SK-N-SH (cell line): ENCODE measurements at places on chromosomes 1 and 21. TPM values are rescaled to one million over a fixed set of nuclear protein-coding genes. Genes with fewer than 3 reads are reported as not detected.

USH2A gene
- polyA plus RNA-seq = under 0.01 TPM in 1 of 2 replicates, not detected in the other

COL11A1 gene
- 0.13 and 0.15 TPM in 2 replicates for polyA plus RNA-seq

PAPPA2 gene
- polyA plus RNA-seq = 0.02 and 0.03 TPM in 2 replicates

EFNA3 gene
- 5.5 and 6.0 TPM in 2 replicates for polyA plus RNA-seq

UMODL1 gene
- polyA plus RNA-seq = not detected in 2 replicates

- no peaks in the 10 kb centered on the region for H3K4me1 ChIP-seq
- no peak overlapping the region for H3K27ac ChIP-seq
- H3K4me3 ChIP-seq = no peak overlapping the region
- H3K36me3 ChIP-seq = peaks cover 28% of the 10 kb centered on the region
- no peak for DNase-seq
- no peaks in the 10 kb centered on the region for H3K27me3 ChIP-seq
Measured at GRCh38 chr1:243455760-243456651, 200.2 kb downstream of the SDCCAG8 start.

- no peak overlapping the region for H3K4me3 ChIP-seq
- no peak for DNase-seq
- H3K4me1 ChIP-seq = peaks cover 3% of the 10 kb centered on the region; the same call in 1 of the 2 replicates
- no peaks in the 10 kb centered on the region for H3K27me3 ChIP-seq
- H3K36me3 ChIP-seq = peaks cover 27% of the 10 kb centered on the region
Measured at GRCh38 chr1:154992721-154993571, 440 bp upstream of the LENEP start.

- no peaks in the 10 kb centered on the region for H3K36me3 ChIP-seq
- H3K27me3 ChIP-seq = no peaks in the 10 kb centered on the region
- H3K27ac ChIP-seq = no peak overlapping the region
Measured at GRCh38 chr1:19054216-19054615, 97.7 kb upstream of the IFFO2 start.

- H3K27me3 ChIP-seq = no peaks in the 10 kb centered on the region
- no peak overlapping the region for H3K4me3 ChIP-seq
- H3K36me3 ChIP-seq = no peaks in the 10 kb centered on the region
- H3K27ac ChIP-seq = no peak overlapping the region
- DNase-seq = no peak
Measured at GRCh38 chr21:43842742-43843141, 22.3 kb upstream of the AGPAT3 start.

DNA sequence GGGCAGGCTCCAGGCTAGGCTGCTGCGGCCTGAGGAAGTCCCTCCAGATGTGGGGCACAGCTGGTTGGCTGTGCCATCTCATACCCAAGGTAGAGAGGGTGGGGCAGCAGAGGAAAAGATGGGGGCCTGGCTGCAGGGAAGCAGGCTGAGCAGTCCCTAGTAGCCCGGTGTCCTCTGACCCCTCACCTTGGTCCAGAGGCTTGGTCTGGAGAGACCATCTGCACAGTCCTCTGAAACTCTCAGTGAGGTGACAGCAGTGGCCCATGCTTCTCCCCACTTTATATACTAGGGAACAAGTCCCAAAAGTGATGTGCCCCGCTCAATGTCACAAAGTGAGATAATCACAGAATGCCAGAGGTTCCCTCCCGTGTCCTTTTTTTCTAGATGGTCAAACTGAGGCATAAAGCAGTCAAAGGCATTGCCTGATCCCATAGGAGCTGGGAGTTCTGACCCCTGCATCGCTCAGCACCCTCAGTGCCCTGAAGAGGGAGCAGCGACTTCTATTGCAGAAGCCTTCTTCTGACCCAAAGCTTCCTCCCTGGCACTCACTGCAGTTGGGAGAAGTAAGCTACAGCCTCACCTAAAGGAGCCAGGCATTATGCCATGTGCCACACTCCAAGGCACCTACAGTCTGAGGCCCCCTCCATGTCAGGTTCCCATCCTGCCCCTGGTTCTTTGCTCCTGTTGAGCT lies 45.5 kb downstream of the TRABD2B start:
- H3K27me3 ChIP-seq = no peaks in the 10 kb centered on the region
- H3K4me3 ChIP-seq = no peak overlapping the region
- DNase-seq = no peak

DNA sequence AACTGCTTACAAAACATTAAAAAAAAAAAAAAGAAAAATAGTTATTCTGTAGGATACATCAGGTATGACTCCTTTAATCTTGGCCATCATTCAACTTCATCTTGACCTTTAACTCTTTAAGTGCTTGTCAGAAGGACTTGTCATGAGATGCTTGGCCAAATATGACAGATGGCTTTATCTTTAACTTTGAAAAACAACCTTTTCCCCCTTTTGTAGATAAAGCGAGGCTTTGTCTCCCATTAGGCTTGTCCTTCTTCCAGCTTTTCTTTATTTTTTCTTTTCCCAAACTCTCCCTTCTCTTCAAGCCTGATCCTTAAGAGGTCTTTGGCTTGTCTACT lies 2.3 kb downstream of the SRSF10 start:
- DNase-seq = no peak
- peaks cover 33% of the 10 kb centered on the region for H3K36me3 ChIP-seq
- H3K4me1 ChIP-seq = peaks cover 14% of the 10 kb centered on the region; the same call in 1 of the 2 replicates
- H3K27me3 ChIP-seq = no peaks in the 10 kb centered on the region

- DNase-seq = no peak
- H3K4me3 ChIP-seq = no peak overlapping the region
- H3K36me3 ChIP-seq = peaks cover 3% of the 10 kb centered on the region
- H3K27ac ChIP-seq = no peak overlapping the region
Measured at GRCh38 chr1:158101927-158102326, 78.8 kb upstream of the CD1D start.

- H3K4me1 ChIP-seq = peaks cover 4% of the 10 kb centered on the region
- H3K36me3 ChIP-seq = no peaks in the 10 kb centered on the region
- no peaks in the 10 kb centered on the region for H3K27me3 ChIP-seq
- peak overlapping the region; percentile 68 for H3K27ac ChIP-seq
- no peak for DNase-seq
Measured at GRCh38 chr1:115158181-115158580, 68.9 kb upstream of the TSPAN2 start.

DNA sequence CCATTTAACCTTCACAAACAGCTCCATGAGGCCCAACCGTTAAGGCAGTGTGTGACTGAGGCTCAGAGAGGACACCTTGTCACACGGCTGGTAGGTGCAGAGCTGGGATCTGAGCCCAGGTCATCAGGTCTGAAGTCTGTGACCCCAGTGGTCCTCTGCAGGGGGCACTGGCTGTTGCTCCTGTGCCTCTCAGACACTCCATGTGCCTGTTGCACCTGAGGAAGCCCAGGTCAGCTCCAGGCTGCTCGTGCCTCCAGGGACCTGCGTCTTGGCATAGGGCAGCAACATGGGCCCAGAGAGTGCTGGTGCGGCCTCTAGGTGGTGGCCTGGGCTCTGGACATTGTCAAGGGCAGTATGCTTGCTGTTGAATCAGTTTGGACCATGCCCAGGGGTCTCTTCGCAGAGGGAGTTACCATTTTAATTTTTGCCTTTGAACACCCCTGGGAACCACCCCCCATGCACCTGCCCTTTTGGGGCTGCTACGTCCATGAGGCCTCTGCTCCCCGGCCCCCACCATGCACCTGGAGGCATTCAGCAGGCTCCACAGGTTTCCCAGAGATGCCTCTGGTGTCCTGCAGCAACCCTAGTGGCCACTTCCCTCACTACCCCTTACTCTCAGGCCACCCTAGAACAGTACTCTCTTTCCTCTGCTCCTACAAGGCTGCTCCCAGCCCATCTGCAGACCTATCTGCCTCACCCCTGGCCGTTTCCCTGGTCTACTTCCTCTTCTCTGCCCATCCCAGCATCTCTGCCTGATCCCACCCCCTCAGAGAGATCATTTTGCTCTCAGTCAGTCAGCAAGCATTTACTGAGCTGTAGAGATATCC lies 25.2 kb upstream of the EPS8L3 start:
- DNase-seq = peak; percentile 66
- no peak overlapping the region for H3K4me3 ChIP-seq
- H3K36me3 ChIP-seq = no peaks in the 10 kb centered on the region
- H3K27me3 ChIP-seq = no peaks in the 10 kb centered on the region
- H3K4me1 ChIP-seq = peaks cover 54% of the 10 kb centered on the region

DNA sequence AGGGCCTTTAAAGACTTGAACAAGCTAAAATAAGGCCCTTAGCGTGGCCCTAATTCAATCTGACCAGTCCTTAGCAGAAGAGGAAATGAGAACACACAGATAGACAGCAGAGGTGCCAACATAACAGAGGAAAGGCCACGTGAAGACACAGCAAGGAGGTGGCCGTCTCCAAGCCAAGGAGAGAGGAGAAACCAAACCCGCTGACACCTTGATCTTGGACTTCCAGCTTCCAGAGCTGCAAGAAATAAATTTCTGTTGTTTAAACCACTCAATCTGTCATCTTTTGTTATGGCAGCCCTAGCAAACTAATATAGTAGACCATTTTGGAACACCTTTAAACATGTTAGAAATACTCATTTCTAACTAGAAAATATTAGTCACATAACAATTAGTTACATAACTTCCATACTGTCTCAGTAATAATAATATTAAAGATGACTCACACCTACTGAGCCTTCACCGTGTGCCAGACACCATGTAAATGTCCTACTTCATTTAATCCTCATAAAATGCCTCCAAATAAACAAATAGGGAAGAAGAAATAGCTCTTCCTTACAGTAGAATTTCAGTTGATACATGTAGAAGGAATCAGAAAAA lies 47.9 kb downstream of the S1PR1 start:
- H3K27me3 ChIP-seq = no peaks in the 10 kb centered on the region
- H3K4me3 ChIP-seq = no peak overlapping the region
- no peak for DNase-seq
- H3K27ac ChIP-seq = no peak overlapping the region

DNA sequence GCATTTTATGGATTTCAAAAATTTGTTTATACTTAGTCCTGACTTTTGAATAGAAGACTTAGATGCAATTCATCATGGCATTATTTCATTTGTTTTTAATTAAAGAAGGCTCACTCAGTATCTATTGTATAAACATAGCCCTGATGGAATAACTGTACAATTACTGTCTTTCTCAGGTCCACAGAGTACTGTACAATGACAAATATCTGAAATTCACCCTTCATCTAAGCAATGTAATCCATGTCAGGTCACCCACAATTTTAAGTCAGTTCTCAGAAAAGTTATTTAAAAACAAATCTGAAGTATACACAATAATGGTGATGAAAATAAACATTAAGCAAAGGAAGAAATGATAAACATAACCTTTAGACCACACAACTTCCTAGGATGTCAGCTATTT lies 311.9 kb downstream of the GRIK1 start:
- H3K4me1 ChIP-seq = no peaks in the 10 kb centered on the region
- no peak overlapping the region for H3K4me3 ChIP-seq
- H3K27me3 ChIP-seq = no peaks in the 10 kb centered on the region
- H3K36me3 ChIP-seq = no peaks in the 10 kb centered on the region

DNA sequence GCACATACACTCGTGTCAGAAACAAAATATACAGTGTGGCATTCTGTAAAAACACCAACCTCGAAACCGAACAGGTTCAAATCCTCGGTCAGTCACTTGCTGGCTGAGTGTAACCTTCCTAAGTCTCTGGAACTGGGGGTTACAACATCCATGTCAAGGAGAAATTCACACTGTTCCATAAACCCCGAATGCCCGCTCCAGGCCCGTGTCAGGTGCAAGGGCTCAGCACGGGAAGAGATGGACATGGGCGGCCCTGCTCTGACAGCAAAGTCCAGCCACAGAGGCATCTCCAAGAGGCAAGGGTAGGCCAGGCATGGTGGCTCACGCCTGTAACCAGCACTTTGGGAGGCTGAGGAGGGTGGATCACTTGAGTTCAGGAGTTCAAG lies 79.5 kb downstream of the SLC66A1 start:
- H3K4me1 ChIP-seq = peaks cover 74% of the 10 kb centered on the region
- H3K36me3 ChIP-seq = no peaks in the 10 kb centered on the region; the same call in 1 of the 2 replicates
- no peak for DNase-seq
- peak overlapping the region; percentile 12; the same call in 1 of the 2 replicates for H3K4me3 ChIP-seq
- no peaks in the 10 kb centered on the region for H3K27me3 ChIP-seq
- peak overlapping the region; percentile 97 for H3K27ac ChIP-seq

DNA sequence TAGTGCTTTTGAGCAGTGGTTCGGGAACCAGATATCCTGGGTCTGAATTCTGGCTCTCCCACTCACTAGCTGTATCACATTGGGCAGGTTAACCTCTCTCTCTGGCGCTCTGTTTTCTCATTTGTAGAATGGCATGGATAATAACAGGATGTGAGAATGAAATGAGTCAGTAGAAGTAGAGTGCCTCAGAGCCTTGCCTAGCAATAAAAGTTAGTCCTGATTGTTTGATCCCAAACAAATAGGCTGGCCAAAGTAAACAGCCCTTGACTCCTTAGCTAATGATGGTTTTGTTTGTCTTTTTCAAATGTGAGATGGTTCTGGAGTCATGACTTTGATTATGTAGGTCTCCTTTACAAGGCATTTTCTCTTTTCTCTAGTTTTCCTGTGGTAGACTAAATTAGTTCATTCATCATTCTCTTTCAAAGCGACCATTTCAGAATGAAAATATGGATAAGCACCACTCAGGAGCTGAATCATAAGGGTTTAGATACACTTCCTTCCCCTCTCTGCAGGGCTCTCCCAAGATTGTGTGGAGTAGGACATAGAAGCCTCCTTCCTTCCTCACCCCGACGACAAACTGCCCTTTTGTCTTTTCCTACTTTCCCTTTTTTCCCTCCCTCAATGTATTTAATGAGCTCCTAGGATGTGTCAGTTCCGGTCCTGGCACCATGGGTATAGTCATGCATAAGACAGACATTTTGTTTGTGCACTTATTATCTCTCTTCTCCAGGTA lies 23.1 kb downstream of the KIAA0040 start:
- no peak overlapping the region for H3K4me3 ChIP-seq
- H3K4me1 ChIP-seq = no peaks in the 10 kb centered on the region; the same call in 1 of the 2 replicates
- H3K27ac ChIP-seq = no peak overlapping the region
- no peak for DNase-seq
- no peaks in the 10 kb centered on the region for H3K36me3 ChIP-seq

DNA sequence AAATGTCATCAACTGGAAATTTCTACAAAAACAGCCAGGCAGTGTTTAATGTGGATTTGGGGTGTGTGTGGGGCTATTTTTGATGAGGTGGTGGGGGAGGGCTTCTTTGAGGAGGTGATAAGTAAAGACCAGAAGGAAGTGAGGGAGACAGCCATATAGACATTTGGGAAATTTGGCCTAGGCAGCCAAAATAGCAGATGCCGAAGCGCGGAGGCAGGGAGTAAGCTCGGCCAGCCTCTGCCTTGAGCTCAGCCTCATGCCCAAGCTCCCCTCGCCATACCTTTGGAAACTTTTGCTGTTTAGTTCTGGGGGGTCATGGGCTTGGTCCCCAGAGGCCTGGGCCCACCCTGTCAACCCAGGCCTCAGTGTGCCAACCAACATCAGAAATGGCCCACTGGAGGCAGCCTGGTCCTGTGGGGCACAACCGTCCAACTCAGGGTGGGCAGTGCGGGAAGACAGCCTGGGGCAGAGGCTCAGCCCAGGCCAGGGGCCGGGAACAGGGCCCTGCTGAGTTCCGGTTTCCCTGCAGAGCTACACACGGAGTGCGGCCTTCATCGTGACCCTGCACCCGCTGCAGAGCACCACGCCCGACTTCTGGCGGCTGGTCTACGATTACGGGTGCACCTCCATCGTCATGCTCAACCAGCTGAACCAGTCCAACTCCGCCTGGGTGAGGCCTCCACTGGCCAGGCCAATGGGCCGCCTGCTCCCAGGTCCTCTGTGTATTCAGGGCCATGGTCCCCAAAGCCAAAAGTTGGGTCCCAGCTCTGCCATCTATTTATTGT lies 84.0 kb downstream of the PTPRU start:
- no peaks in the 10 kb centered on the region for H3K27me3 ChIP-seq
- no peaks in the 10 kb centered on the region for H3K36me3 ChIP-seq
- H3K4me3 ChIP-seq = no peak overlapping the region
- DNase-seq = no peak
- H3K27ac ChIP-seq = no peak overlapping the region
- peaks cover 5% of the 10 kb centered on the region; the same call in 1 of the 2 replicates for H3K4me1 ChIP-seq

GRCh38 chr1:166789286-166789685 lies 50.0 kb upstream of the POGK start:
- no peak for DNase-seq
- H3K27ac ChIP-seq = no peak overlapping the region
- H3K27me3 ChIP-seq = no peaks in the 10 kb centered on the region
- H3K4me3 ChIP-seq = no peak overlapping the region
